ENCODE measurements at places on chromosomes 4 and X.

DNA sequence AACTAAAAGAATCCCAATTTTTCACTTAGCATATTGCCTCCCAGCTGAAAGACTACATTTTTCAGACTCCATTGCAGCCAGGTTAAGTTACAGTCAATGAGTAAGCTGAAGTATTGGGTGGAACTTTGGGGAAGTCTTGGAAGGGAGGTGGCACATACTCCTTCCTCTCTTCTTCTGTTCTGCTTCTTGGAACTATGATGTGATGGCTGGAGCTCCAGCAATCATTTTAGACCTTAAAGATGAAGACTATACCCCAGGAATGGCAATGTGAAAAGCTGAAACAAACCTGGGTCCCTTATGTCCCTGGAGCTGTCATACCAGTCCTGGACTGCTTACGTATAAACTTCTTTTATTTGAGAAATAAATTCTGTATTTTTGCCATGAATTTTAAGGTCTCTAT is 30.8 kb downstream of the SAT1 start:
- no peaks in the 10 kb centered on the region for H3K27me3 ChIP-seq
- no peak overlapping the region for H3K4me3 ChIP-seq
- no peaks in the 10 kb centered on the region for H3K4me1 ChIP-seq
- H3K36me3 ChIP-seq = no peaks in the 10 kb centered on the region
- DNase-seq = no peak

- H3K4me3 ChIP-seq = no peak overlapping the region
- no peaks in the 10 kb centered on the region for H3K4me1 ChIP-seq
- H3K36me3 ChIP-seq = no peaks in the 10 kb centered on the region
- DNase-seq = no peak
Observed at GRCh38 chrX:144918936-144919335, 328.4 kb upstream of the SPANXN1 start.

- H3K27ac ChIP-seq = no peak overlapping the region
- DNase-seq = no peak
- no peaks in the 10 kb centered on the region for H3K27me3 ChIP-seq
- H3K36me3 ChIP-seq = no peaks in the 10 kb centered on the region
Observed at GRCh38 chrX:2261831-2262667, 238.7 kb downstream of the DHRSX start.

GRCh38 chrX:102624105-102624504 is 24.8 kb downstream of the ARMCX5 start:
- H3K36me3 ChIP-seq = peaks cover 8% of the 10 kb centered on the region
- DNase-seq = no peak
- H3K4me3 ChIP-seq = no peak overlapping the region
- H3K27me3 ChIP-seq = no peaks in the 10 kb centered on the region
- no peak overlapping the region for H3K27ac ChIP-seq

DNA sequence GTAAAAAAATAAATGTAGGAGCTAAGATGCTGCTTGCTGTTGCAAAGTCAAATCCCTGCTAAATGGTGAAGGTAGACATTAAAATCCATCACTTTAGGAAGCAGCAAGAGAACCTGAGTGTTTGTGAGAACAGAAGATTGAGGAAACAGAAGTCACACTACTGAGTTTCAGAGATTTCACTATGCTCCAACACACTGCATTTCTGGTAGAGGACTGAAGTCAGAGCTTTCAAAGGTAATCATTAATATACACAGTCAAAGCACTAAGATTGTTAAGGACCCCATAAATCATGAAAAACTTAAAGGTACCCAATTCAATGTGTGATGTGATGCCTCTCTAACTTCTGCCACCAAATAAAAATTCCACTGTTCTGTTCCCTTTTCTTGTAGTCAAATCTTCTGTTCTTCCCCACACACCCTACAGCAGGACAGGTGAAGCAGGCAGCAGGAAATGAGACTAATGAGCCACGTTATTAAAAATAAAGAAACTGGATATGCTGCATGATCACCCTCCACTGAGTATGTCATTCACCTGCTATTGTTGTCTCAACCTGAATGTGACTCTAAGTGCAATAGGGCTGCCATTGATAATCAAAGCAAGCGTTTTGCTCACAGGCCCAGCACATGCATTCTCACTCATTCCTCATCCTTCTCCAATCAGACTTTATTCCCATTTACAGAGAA is 28.9 kb upstream of the APELA start:
- no peak overlapping the region for H3K27ac ChIP-seq
- no peaks in the 10 kb centered on the region for H3K4me1 ChIP-seq
- no peak overlapping the region for H3K4me3 ChIP-seq
- H3K27me3 ChIP-seq = no peaks in the 10 kb centered on the region

Data from SK-N-SH (cell line).